ENCODE measurements at places on chromosomes 7 and 10.

GRCh38 chr10:78044179-78044578 lies 10.5 kb downstream of the RPS24 start:
- DNase-seq, result no peak

GRCh38 chr10:84743483-84743882 lies 415.1 kb downstream of the CCSER2 start:
- DNase-seq, result no peak

GRCh38 chr7:55133630-55134358 lies 115.0 kb downstream of the EGFR start:
- DNase-seq, result no peak

GRCh38 chr7:71145906-71146901 lies 14.3 kb downstream of the GALNT17 start:
- no peak for DNase-seq

GRCh38 chr7:116652793-116653192 lies 19.2 kb upstream of the MET start:
- no peak for DNase-seq

DNA sequence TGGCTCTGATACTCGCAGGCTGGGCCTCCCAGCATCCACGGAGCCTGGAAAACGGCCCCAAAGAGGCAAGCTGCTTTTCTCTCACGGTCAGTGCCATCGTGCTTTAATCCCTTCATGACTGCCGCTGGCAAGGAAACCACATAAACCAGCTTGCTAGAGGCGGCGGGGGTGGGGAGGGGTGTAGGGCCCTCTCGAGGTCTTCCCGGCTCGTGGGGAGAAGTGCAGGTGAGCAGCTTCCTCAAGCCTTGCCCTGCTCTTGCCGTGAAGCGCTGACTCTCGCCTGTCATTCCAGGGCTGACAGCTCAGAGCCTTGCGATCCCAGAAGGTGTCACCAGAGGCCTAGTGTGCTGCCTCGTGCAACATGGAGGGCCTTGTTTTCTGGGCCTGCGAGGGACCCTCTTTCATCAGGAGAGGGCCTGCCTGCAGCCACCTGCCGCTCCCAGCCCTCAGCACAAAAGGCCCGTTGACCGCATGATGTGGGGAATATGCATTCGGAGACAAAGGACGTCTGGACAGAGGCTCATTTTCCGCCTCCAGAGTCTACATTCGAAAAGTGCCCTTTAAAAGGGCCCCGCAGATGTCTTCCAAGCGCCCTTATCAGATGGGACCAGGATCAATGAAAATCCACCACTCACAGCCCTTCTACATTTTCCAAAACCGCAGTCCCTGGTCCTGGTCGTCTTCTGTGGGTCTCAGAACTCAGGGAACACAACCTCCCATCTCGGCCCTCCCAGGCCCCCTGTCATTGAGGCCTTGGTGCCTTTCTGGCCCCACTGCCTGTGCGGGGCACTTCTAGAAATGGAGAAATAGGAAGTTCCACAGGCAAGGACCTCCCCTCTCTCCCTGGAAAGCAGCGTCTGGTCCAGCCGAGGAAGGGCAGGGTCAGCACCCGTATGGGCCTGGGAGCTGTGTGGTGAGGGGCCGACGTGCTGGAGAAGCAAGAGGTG lies 58.7 kb downstream of the ZRANB1 start:
- DNase-seq, result no peak

DNA sequence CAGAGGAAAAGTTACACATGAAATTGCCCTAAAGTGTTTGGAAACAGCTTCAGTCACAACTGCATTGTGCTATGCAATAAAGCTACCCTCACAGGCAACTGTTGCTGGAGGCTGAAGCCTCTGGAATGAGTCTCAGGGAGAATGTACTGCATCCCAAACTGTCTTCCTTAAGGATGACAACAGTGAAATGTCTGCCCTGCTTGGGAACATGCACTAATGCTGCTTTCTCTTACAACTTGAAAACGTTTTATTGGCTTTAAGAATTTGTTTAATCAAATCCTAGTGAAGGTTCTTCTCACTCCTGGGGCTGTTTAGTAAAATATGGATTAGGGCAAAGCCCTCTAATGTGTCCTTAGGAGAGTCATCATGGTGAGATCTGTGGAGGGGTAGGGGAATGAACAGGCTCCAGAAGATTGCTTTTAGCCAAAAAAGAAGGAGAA lies 215.4 kb downstream of the TWIST1 start:
- DNase-seq, result no peak

DNA sequence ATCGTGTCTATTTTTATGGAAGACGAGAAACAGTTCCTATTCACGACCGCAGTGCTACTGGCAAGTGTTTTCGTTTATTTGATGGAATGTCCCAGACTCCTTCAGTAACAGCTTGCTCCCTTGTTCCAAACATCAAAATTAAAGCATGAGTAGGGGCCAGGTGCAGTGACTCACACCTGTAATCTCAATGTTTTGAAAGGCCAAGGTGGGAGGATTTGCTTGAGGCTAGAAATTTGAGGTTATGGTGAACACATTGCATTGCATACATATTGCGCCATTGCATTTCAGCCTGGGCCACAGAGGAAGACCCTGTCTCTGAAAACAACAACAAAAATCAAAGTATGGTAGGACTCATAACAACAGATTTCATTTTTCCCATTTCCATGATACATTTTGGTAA lies 22.8 kb downstream of the PTTG1IP2 start:
- DNase-seq, result no peak

DNA sequence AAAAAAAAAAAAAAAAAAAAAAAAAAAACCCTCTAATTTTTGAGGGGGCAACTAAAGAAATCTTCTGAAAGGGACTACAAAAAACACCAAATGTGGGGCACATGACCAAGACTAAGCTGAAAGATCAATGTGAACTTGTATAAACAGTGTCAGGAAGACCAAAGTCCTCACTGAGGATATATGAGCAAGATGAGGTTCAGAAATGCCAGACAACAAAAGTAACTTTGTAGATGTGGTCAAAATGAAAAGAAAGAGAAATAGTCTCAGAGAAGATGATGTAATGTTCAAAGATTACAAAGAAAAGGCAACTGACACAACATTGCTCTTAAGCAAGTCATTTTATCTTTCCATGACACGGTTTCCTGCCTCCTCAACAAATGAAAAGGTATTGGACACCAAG lies 48.7 kb upstream of the PTPRZ1 start:
- no peak for DNase-seq

- DNase-seq, result no peak
These were observed 60.3 kb downstream of the SLC16A12 start for GRCh38 chr10:89475125-89475524.

DNA sequence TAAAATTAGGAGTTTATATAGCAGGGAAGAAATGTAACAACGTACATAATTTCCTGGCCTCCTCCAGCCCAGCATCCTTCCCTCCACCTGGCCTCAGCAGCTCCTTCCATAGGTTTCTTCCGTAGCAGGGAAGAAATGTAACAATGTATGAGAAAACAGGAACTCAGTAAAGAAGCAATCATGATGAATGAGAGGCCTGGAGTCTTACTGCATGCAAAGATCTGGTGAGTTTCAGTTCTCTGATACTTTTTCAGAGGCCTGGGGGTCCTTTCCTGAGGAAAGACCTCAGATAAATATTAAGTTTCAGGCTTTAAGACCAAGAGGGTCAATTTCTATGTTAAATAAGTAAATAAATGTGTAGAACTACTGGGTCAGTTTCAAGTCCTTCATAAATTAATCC lies 155.7 kb upstream of the C7orf33 start:
- DNase-seq, result no peak

DNA sequence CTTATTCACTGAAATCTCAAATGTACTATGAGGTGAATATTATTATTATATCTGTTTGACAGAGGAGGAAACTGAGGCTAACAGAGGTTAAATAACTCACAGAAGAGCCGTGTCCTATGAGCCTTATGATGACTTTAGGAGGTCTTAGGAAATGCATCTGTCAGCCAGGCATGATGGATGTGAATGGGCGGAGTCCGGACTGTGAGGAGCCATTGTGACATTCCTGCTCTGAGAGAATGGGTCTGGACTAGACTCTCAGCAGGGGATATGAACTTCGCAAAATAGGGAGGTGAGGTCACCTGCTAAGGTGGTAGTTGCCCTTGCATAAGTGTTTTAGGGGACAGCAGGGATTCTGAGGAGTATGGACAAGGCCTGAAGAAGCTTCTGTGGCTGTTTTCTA lies 153.6 kb downstream of the TMEM178B start:
- DNase-seq, result no peak

GRCh38 chr7:23956772-23957576 lies 247.0 kb downstream of the STK31 start:
- no peak for DNase-seq

DNA sequence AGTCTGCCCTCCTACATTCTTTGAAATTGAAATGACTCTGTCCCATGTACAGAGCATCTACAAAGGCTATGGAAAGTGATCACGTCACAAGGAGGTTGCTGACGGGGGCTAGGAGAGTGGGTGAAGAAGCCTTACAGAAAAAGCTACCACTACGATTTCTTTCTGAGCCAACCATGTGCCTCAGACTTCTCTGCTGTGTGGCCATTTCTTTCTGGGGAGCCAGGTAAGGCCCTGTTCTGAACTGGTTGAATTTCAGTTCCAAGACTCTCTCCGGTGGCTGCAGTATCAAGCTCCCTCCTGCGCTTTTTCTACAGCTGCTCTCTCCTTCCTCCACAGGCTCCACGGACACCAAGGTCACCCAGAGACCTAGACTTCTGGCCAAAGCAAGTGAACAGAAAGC lies 112.5 kb upstream of the PRSS1 start:
- DNase-seq, result no peak

- DNase-seq, result no peak
These were observed 42.3 kb downstream of the TBXAS1 start for GRCh38 chr7:139871331-139871730.

DNA sequence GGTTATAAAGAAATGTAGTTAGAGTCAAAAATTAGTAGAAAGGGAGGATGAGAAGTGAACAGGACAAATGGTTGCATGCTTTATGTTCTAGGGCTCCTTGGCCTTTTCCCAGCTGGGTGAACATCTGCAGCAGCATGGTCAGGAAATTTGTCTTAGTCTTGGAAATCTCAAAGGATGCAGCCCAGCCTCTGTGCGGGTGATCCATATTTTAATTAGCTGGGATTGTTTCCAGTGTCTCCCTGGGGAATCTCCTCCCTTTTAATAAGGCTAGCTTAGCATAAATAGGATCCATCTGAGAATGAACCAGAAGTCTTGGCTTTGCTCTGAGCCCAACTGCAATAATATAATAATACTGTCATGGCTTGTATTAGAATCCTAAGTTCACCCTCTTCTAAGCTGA lies 198.3 kb downstream of the PRKG1 start:
- no peak for DNase-seq

- no peak for DNase-seq
These were observed 71.1 kb downstream of the DIP2C start for GRCh38 chr10:618229-618989.

- DNase-seq, result no peak
These were observed 233.8 kb upstream of the GRB10 start for GRCh38 chr7:51016546-51016945.

DNA sequence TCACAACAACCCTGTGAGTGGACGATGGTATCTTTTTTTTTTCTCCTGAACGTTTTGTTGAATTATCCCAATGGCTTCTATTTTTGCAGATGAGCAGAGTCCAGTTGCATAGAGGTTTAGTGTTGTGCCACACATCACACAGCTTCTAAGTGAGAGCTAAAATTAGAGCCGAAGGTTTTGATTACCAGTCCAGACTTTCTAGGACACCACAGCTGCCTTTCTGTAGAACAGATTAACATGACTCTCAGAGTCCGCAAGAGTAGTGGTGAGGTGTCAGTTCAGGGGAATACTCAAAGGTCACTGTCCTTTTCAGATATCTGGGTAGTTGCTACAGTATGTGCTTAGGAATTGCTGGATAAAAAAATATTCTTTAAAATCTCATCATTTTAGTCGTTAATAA lies 13.8 kb downstream of the SGPL1 start:
- no peak for DNase-seq

DNA sequence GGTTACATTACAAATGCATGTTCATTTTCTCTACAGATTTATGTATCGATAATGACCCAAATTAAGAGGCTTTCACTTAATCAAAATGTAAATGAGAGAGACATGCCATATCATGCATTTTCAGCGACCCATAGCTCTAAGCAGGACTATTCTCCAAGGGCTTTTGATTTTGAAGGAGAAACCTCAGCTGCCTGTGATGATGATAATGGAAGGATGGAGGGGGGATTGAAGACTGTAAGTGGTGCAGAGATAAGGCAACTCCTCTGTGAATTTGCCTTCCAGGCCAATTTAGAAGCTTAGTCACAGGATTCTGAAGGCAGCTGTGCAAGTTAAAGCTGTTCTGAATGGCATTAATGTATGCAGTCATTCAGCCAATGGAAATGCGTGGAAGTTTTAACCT lies 8.3 kb downstream of the VSTM2A start:
- DNase-seq, result no peak
